Activated T-cell treated with anti-CD3 and anti-CD28 coated beads, Interleukin-2, amount 50 U/mL, for 48 hours (primary cell): ENCODE measurements at places on chromosomes 4 and X.

DNA sequence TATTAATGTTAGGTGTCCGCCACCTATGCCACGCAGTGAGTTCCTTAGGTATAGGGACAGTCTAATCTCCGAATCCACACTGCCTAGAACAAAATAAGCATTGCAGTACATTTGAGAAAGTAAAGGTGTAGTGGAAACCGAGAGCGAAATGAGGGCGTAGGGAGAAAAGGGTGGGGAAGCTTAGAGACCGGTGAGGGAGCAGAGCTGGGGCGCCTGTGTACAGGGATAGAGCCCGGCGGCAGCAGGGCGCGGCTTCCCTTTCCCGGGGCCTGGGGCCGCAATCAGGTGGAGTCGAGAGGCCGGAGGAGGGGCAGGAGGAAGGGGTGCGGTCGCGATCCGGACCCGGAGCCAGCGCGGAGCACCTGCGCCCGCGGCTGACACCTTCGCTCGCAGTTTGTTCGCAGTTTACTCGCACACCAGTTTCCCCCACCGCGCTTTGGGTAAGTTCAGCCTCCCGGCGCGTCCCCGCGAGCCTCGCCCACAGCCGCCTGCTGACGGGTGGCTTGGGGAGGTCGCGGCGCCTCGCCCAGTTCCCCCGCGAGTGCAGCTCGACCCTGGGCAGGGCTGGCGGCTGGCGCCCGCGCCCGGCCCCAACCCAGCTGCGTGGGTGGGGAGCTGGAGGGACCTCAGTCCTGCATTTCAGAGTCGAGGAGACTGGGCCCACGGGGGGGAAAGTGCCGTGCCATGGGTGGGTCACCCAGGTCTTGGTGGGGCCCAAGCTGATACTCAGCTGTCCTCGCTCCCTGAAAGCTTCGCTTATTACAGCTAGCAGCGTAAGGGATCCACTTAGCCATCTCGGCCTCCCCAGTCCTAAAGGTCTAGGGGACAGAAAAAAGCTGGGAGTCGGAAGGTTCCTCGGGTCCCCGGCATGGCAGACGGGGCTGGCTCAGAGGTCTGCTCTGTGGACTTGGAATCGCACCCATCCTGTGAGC is at the start of gene ANXA3:
ANXA3 (plus strand) TSS at position 351 of the 932 bp plus-strand sequence. CDS start 2,704 bp downstream, outside the sequence.
- peak; percentile 25 for DNase-seq

DNA sequence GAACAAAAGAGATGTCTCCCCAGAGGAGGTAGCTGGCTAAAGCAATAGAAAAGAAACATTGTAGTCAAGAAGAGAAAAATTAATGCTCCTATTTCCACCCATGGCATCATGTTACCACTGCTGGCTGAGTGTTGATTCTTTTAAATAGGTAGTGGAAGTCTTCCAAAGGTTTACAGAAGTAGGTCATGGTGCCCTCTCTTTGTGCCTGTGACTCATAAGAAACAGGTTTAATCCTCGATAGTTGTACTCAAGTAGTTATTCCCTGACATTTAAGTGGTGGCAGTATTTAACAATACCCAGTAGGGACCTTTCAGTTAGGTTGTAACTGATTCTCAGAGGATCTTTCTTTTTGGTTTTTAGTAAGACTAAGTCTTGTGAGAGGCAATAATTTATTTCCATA is 247.8 kb downstream of the TEX13A start:
- DNase-seq, result no peak

DNA sequence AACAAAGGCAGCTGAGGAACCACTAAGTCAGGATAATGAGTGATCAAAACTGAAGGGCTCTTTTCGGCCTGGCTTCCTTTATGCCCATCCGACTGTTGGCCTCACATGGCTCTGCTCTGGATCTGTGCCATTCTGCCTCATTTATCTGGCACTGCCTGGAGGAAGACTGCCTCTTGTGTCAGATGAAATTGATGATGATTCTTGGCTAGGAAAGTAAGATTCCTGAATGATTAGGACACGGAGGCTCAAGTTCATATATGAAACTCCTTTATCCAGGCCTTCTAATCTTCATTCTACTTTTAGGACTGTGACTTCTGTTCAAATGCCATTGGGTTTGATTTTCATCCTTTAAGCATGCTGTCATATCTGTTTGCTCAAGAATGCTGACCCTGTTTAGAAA is 475.4 kb upstream of the RPS6KA3 start:
- no peak for DNase-seq

DNA sequence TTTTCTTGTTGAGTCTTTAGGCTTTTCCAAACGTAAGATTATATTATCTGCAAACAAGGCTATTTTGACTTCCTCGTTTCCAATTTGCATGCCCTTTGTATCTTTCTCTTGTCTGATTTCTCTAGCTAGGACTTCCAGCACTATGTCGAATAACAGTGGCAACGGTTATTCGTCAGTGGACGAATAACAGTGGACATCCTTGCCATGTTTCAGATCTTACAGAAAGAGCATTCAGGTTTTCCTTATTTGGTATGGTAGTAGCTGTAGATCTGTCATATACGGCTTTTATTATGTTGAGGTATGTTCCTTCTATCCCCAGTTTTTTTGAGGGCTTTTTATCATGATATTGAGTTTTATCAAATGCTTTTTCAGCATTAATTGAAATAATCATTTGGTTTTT is 634.6 kb upstream of the ADGRL3 start:
- DNase-seq, result no peak

- no peak for DNase-seq
These were observed 199.6 kb downstream of the EDA start for GRCh38 chrX:69815519-69815918.

DNA sequence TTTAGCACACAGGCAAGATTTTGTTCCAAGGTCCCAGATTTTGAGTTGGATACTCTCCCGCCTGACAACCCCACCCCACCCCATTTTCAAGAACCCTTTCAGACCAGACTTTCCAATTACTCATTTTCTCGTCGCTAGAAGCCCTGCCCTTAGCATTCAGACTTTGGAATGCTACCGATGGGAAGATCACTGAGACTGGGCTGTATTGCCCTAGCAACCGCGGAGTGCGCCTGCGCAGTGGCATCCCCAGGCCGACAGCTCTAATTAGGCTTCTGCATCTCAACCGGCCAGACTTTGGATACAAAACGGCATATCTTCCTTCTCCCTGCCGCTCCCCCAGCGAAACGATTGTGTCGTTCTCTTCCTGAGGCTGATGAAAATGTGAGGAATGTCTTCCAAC is 3.4 kb downstream of the MAGEE2 start:
- no peak for DNase-seq

DNA sequence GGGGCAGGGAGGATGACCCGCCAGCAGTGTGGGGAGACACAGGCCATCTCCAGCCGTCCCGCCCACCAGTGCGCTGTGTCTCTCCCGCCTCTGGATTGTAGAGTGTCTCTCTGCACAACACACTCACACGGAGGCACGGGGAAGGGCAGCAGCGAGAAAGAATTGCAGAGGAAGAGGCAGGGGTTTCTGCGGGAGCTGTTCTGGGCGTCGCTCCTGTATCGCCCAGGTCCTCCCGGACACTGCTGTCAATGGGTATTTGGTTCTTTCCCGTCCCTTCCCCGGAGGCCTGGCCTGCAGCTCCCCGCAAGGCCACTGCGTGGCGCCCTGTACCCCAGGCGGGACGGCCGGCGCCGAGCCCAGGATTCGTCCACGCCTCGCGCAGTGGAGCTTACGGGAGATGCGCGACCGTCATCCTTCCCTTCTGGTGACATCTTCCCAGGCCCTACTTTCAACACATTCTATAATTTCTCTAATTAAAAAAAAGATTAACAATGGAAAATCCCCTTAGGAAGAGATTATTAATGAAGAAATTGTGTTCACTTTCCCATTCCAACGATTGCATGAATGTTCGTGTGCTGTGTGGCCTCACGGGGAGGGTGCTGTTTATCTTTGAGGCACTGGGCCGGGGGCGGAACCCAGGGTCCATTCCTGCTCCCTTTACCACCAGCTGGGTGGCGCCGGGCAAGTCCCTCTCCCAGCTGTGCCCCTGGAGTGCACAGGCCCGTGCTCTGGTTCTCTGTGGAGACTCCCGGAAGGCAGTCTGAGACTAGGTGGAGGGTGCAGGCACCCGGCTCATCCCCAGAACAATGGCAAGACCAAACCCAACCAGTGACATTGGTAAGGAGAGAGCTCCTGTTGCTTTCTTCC is 95.7 kb downstream of the CPZ start:
- DNase-seq, result peak; percentile 44

DNA sequence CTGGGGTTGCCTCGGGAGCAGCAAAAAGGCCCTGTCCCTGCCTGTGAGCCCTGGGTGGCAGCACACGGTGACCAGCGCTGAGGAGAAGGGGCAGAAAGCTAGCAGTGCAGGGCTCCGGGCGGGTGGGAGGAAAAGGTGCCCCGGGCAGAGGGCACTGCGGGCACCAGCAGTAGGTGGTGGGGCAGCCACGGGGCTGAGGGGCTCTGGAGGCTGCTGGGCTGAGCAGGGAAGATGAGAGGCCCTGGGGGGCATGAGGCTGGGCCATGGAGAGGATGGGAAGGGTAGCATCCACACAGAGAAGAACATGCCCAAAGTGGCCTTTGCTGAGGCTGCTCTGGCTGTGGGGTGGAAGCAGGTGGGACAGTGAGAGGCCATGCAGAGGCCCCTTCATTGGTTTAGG is 67.5 kb upstream of the NKX1-1 start:
- no peak for DNase-seq

DNA sequence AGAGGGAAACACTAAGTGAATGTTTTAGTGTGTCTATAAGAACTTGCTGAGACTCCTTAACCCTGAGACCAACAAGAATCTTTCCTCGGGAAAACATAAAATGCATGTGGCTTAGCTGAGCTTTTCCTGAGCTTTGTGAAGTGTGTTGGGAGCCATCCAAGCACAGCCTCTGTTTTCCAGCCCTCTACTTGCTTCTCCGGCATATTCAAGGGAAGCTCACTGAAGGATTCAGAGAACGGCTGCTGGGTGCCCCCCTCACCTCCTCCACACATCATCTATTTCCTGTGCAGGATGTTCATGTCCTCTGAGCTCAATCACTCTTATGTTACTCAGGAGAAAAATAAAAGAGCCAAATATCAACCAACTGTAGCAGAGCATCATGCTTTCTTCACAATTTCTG is 492.1 kb downstream of the IL15 start:
- DNase-seq, result no peak

GRCh38 chr4:81663368-81663767 is 191.7 kb upstream of the RASGEF1B start:
- no peak for DNase-seq

DNA sequence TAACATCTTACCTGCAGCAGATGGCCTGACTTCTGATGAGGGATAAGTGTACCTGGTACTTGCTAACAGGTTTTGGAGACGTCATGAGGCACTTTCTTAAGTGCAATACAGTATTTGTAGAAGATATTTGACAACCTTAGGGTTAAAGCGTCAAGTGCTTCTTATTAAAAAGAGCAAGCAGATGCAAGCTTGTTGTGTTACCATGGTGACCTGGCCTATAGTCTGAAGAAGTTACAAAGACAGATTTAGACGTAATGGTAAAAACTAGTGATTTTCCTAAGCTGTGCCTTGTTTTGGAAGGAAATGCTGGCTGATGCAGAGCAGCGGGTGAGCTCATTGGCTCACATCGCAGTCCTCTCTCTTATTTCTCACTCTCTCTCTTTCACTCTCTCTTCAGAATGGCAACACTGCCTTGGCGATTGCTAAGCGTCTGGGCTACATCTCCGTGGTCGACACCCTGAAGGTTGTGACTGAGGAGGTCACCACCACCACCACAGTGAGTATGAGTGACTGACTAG is 243.6 kb downstream of the ANK2 start:
- no peak for DNase-seq

DNA sequence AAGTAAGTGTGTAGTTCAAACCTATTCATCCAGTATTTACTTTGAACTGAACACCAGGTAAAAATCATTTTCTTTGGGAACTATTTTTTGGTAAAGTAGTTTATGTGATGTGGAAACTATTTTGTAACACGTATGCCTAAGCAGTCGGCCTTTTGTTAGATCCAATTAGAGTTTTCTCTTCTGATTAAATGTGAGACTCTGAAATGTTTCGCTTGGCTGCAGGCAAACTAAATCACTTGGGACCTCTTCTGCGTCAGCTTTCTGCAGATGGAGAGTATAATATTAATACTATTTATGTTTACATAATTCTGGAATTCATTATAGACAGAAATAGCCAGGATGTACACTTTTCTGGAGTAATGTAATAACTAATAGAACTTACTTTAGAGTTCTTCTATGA is 46.9 kb downstream of the BMPR1B start:
- no peak for DNase-seq

- peak; percentile 77 for DNase-seq
These were observed 568 bp downstream of the NIPAL1 start for GRCh38 chr4:48017108-48017571.

- DNase-seq, result no peak
These were observed 162.5 kb upstream of the CASK start for GRCh38 chrX:42085836-42086235.

DNA sequence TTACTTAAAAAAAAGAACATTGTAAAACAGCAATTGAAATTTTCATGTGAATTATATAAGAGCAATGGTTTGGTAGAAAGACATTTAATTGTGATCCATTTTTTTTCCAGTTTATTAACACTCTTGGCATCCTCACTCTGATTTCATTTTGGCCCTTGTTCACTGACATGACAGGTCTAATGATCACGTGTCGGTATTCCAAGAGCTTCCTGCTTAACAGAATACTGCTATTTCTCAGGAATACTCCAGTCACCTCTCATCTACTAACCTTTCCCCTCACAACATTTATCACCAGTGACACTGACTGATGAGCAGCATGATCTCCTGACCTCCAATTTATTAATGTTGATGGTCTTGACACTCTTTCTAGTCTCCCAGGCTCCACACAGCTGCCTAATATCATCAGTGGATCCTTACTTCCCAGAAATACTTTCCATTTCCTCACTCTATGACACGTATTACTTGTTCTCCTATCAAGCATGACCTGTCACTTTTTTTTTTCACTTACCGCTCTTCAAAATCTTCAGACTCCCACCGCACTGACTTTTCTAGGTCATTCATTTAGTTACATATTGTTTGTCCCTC is 847.8 kb upstream of the SLIT2 start:
- DNase-seq, result no peak

- DNase-seq, result peak; percentile 32
These were observed at the start of gene PAK3 for GRCh38 chrX:111095974-111096895. Gene PAK3 (plus strand): TSS chrX:111096191. CDS start chrX:111123104, 26,913 bp downstream.

DNA sequence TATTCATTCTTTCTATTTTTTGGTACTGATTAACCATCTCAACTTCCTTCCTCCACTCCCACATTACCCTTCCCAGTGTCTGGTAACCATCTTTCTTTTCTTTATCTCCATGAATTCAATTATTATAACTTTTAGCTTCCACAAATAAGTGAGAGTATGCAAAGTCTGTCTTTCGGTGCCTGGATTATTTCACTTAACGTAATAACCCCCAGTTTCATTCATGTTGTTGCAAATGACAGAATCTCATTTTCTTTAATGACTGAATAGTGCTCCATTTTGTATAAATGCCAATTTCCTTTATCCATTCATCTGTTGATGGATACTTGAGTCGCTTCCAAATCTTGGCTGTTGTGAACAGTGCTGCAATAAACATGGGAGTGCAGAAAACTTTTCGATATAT is 940.4 kb downstream of the GLUD2 start:
- DNase-seq, result no peak
